ENCODE measurements at places on chromosomes 5 and 9. TPM values are rescaled to one million over a fixed set of nuclear protein-coding genes. Genes with fewer than 3 reads are reported as not detected.

- H3K4me3 ChIP-seq, result no peak overlapping the region
- DNase-seq, result no peak
- H3K36me3 ChIP-seq, result no peaks in the 10 kb centered on the region
- no peak overlapping the region for H3K27ac ChIP-seq
- H3K4me1 ChIP-seq, result no peaks in the 10 kb centered on the region
- H3K27me3 ChIP-seq, result peaks cover 5% of the 10 kb centered on the region
Observed at GRCh38 chr9:7456377-7456776, 343.2 kb downstream of the DMAC1 start.

Gene PCDHB4
- total RNA-seq, result 5.4 TPM

- H3K36me3 ChIP-seq, result no peaks in the 10 kb centered on the region
- H3K27me3 ChIP-seq, result peaks cover 5% of the 10 kb centered on the region
- H3K4me1 ChIP-seq, result no peaks in the 10 kb centered on the region
- no peak for DNase-seq
- no peak overlapping the region for H3K4me3 ChIP-seq
Observed at GRCh38 chr5:66540078-66540477, 56.1 kb upstream of the MAST4 start.

Gene NTNG2
- total RNA-seq, result 4.8 TPM

GRCh38 chr9:83384214-83384613 is 154.0 kb downstream of the FRMD3 start:
- no peaks in the 10 kb centered on the region for H3K4me1 ChIP-seq
- no peak for DNase-seq
- H3K36me3 ChIP-seq, result no peaks in the 10 kb centered on the region
- no peak overlapping the region for H3K4me3 ChIP-seq
- H3K27ac ChIP-seq, result no peak overlapping the region

GRCh38 chr5:180824630-180825476 is 22.2 kb upstream of the MGAT1 start:
- peaks cover 4% of the 10 kb centered on the region for H3K36me3 ChIP-seq
- no peaks in the 10 kb centered on the region for H3K27me3 ChIP-seq
- peak overlapping the region; percentile 50 for H3K27ac ChIP-seq

GRCh38 chr9:128340691-128341434 is 536 bp downstream of the SLC27A4 start:
- no peak for DNase-seq
- peaks cover 10% of the 10 kb centered on the region for H3K4me1 ChIP-seq
- no peaks in the 10 kb centered on the region for H3K27me3 ChIP-seq
- H3K36me3 ChIP-seq, result peaks cover 12% of the 10 kb centered on the region

Gene IFNA10
- not detected for total RNA-seq

Gene NDUFS4
- 71.8 TPM for total RNA-seq

Gene PCDHB14
- 2.7 TPM for total RNA-seq

GRCh38 chr5:39200081-39200480 is 19.3 kb downstream of the FYB1 start:
- H3K4me3 ChIP-seq, result no peak overlapping the region
- peaks cover 4% of the 10 kb centered on the region for H3K4me1 ChIP-seq
- no peaks in the 10 kb centered on the region for H3K36me3 ChIP-seq

Gene HRCT1
- total RNA-seq, result 7.8 TPM

- DNase-seq, result no peak
- H3K4me3 ChIP-seq, result no peak overlapping the region
- H3K4me1 ChIP-seq, result peaks cover 17% of the 10 kb centered on the region
- no peaks in the 10 kb centered on the region for H3K27me3 ChIP-seq
- peaks cover 2% of the 10 kb centered on the region for H3K36me3 ChIP-seq
- peak overlapping the region; percentile 38 for H3K27ac ChIP-seq
Observed at GRCh38 chr9:91534374-91534773, 110.7 kb upstream of the NFIL3 start.

Gene TNFSF8
- total RNA-seq, result not detected

- H3K27ac ChIP-seq, result no peak overlapping the region
- H3K4me1 ChIP-seq, result peaks cover 17% of the 10 kb centered on the region
- no peaks in the 10 kb centered on the region for H3K36me3 ChIP-seq
- no peaks in the 10 kb centered on the region for H3K27me3 ChIP-seq
- H3K4me3 ChIP-seq, result no peak overlapping the region
Observed at GRCh38 chr9:105255421-105255820, 11.0 kb downstream of the SLC44A1 start.

Gene MYMK
- not detected for total RNA-seq

GRCh38 chr9:83281306-83282255 is 218.6 kb upstream of the RASEF start:
- H3K27me3 ChIP-seq, result no peaks in the 10 kb centered on the region
- H3K4me3 ChIP-seq, result no peak overlapping the region
- H3K4me1 ChIP-seq, result peaks cover 18% of the 10 kb centered on the region
- H3K27ac ChIP-seq, result peak overlapping the region; percentile 64
- no peak for DNase-seq

DNA sequence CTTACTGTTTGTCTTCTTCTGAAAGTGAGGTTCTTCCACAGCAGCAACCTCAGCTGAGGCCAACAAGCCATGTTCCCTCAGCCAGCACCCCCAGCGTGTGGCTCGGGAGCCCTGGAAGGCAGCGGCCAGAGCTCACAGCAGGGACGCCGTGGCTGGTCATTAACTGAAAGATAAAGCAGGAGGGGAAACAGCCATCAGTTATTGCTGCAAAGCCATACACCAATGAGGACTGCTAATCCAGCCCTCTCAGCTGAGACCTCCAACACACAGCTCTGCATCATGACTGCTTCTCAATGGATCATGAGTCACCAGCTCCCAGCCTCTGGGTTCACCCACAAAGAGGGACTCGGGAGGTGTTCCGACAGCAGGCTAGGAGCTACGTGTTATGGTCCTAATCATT is 24.3 kb downstream of the ABCA1 start:
- H3K27me3 ChIP-seq, result no peaks in the 10 kb centered on the region
- H3K4me1 ChIP-seq, result peaks cover 48% of the 10 kb centered on the region
- no peak for DNase-seq
- H3K27ac ChIP-seq, result peak overlapping the region; percentile 76

- peaks cover 13% of the 10 kb centered on the region for H3K36me3 ChIP-seq
- H3K27ac ChIP-seq, result peak overlapping the region; percentile 87
- H3K4me1 ChIP-seq, result peaks cover 21% of the 10 kb centered on the region
- no peak overlapping the region for H3K4me3 ChIP-seq
- DNase-seq, result no peak
- H3K27me3 ChIP-seq, result no peaks in the 10 kb centered on the region
Observed at GRCh38 chr9:130137641-130138081, 34.5 kb upstream of the NCS1 start.

- no peaks in the 10 kb centered on the region for H3K36me3 ChIP-seq
- peak overlapping the region; percentile 76 for H3K27ac ChIP-seq
- peaks cover 27% of the 10 kb centered on the region for H3K4me1 ChIP-seq
Observed at GRCh38 chr5:174532455-174533453, 191.6 kb upstream of the MSX2 start.

Gene MARCOL
- not detected for total RNA-seq

Gene GFM2
- total RNA-seq, result 28.5 TPM

DNA sequence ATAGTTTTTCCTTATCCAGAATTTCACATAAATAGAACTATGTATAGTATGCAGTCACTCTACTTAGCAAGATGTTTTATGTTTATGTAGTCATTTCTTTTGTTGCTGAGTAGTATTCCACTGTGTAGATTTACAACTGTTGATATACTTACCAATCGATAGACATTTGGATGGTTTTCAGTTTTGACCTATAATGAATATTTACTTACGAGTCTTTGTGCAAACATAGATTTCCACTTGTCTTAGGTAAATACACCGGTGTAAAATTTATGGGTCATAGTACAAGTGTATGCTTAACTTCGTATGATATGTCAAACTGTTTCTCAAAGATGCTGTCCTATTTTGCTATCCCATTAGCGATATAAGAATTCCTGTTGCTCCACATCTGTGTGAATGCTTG is 19.7 kb upstream of the OR2K2 start:
- peaks cover 4% of the 10 kb centered on the region for H3K4me1 ChIP-seq
- no peak overlapping the region for H3K27ac ChIP-seq
- H3K27me3 ChIP-seq, result no peaks in the 10 kb centered on the region
- DNase-seq, result no peak

DNA sequence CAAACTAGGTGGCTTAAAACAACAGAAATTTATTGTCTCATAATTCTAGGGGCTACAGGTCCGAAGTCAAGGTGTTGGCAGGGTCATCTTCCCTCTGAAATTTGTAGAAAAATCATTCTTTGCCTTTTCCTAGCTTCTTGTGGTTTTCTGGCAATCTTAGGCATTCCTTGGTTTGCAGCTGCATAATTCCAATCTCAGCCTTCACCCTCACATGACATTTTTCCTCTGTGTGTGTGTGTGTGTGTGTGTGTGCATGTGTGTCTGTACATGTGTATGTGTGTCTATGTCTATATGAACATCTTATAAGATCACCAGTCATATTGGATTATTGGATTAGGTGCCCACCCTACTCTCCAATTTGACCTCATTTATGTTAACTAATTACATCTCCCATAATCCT is 330.6 kb downstream of the CHSY3 start:
- H3K27me3 ChIP-seq, result peaks cover 2% of the 10 kb centered on the region
- H3K36me3 ChIP-seq, result no peaks in the 10 kb centered on the region
- DNase-seq, result no peak
- no peaks in the 10 kb centered on the region for H3K4me1 ChIP-seq
- no peak overlapping the region for H3K27ac ChIP-seq

- no peak overlapping the region for H3K27ac ChIP-seq
- H3K4me1 ChIP-seq, result peaks cover 29% of the 10 kb centered on the region
- no peaks in the 10 kb centered on the region for H3K27me3 ChIP-seq
- H3K36me3 ChIP-seq, result peaks cover 20% of the 10 kb centered on the region
- no peak overlapping the region for H3K4me3 ChIP-seq
Observed at GRCh38 chr9:131891598-131891997, 151.7 kb upstream of the RAPGEF1 start.

GRCh38 chr5:172348084-172348483 is 64.5 kb upstream of the UBTD2 start:
- H3K4me1 ChIP-seq, result no peaks in the 10 kb centered on the region
- H3K27me3 ChIP-seq, result no peaks in the 10 kb centered on the region
- no peak for DNase-seq
- H3K36me3 ChIP-seq, result peaks cover 70% of the 10 kb centered on the region
- H3K4me3 ChIP-seq, result no peak overlapping the region
- no peak overlapping the region for H3K27ac ChIP-seq

Gene CDX1
- 0.57 TPM for total RNA-seq

GRCh38 chr9:18969128-18969527 is 63.9 kb downstream of the SAXO1 start:
- peaks cover 13% of the 10 kb centered on the region for H3K36me3 ChIP-seq
- H3K4me3 ChIP-seq, result no peak overlapping the region
- DNase-seq, result no peak
- no peak overlapping the region for H3K27ac ChIP-seq
- H3K27me3 ChIP-seq, result peaks cover 24% of the 10 kb centered on the region

GRCh38 chr9:84804951-84805694 is 135.6 kb downstream of the NTRK2 start:
- peak overlapping the region; percentile 70 for H3K27ac ChIP-seq
- H3K4me1 ChIP-seq, result peaks cover 12% of the 10 kb centered on the region
- H3K4me3 ChIP-seq, result no peak overlapping the region
- H3K27me3 ChIP-seq, result no peaks in the 10 kb centered on the region
- no peak for DNase-seq

- H3K4me1 ChIP-seq, result peaks cover 2% of the 10 kb centered on the region
- H3K4me3 ChIP-seq, result no peak overlapping the region
- peaks cover under 1% of the 10 kb centered on the region for H3K36me3 ChIP-seq
- no peak overlapping the region for H3K27ac ChIP-seq
Observed at GRCh38 chr9:95720496-95720895, 155.0 kb upstream of the ERCC6L2 start.
